ENCODE measurements at places on chromosomes 3 and 15.

- DNase-seq: no peak
- H3K27me3 ChIP-seq: no peaks in the 10 kb centered on the region
- H3K4me1 ChIP-seq: no peaks in the 10 kb centered on the region
- H3K36me3 ChIP-seq: no peaks in the 10 kb centered on the region
- H3K27ac ChIP-seq: no peak overlapping the region
Observed at GRCh38 chr3:178645503-178645902, 109.3 kb downstream of the KCNMB2 start.

- DNase-seq: no peak
- peaks cover 7% of the 10 kb centered on the region for H3K4me1 ChIP-seq
- peaks cover 8% of the 10 kb centered on the region for H3K27me3 ChIP-seq
- no peak overlapping the region for H3K4me3 ChIP-seq
Observed at GRCh38 chr15:69583626-69584025, 131.0 kb downstream of the RPLP1 start.

DNA sequence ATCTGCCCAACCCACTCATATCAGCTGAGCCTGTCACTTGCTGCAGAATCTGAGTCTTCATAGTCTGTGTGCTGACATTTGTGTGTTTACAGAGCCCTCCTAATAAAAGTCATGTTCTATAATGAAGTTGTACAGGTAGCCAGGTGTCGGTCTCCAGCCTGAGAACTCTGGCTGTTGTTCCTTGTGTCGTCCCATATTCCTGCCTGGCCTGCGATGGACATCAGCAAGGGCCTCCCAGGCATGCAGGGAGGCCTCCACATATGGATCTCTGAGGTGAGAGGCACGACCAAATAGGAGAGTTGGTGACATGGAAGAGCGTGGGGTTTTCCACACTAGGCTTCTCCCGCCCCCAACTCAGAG lies 2.9 kb downstream of the VILL start:
- peaks cover 17% of the 10 kb centered on the region for H3K36me3 ChIP-seq
- no peaks in the 10 kb centered on the region for H3K27me3 ChIP-seq
- peak overlapping the region; percentile 89 for H3K4me3 ChIP-seq
- H3K27ac ChIP-seq: peak overlapping the region; percentile 82

DNA sequence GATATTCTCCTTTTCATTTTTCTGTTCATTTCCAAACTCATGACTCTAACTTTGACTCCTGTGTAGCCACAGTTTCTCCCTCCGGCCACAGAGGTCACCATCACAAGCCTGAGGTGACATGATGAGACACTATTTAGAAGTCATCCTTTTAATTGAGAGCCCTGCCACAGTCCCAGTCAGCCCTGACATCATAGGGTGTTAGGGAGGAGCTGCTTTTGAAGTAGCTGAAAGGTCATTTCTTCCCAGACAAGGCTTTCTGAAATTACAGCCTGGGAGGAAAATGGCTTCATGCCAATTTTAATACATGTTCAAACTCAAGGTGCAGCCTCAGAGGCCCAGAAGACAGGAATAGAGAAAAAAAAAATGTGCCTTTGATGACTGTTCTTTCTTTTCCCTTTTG lies 532.8 kb upstream of the TGFBR2 start:
- no peaks in the 10 kb centered on the region for H3K36me3 ChIP-seq
- H3K27ac ChIP-seq: no peak overlapping the region
- no peaks in the 10 kb centered on the region for H3K27me3 ChIP-seq
- no peaks in the 10 kb centered on the region for H3K4me1 ChIP-seq
- no peak overlapping the region for H3K4me3 ChIP-seq
